ENCODE measurements at places on chromosomes 7 and 10.

GRCh38 chr7:4208086-4208485 is 474.0 kb upstream of the FOXK1 start:
- no peak for DNase-seq

- no peak for DNase-seq
Measured at GRCh38 chr7:22193450-22193983, 163.4 kb downstream of the RAPGEF5 start.

- DNase-seq, result no peak
Measured at GRCh38 chr7:103551016-103551415, 105.0 kb upstream of the SLC26A5 start.

DNA sequence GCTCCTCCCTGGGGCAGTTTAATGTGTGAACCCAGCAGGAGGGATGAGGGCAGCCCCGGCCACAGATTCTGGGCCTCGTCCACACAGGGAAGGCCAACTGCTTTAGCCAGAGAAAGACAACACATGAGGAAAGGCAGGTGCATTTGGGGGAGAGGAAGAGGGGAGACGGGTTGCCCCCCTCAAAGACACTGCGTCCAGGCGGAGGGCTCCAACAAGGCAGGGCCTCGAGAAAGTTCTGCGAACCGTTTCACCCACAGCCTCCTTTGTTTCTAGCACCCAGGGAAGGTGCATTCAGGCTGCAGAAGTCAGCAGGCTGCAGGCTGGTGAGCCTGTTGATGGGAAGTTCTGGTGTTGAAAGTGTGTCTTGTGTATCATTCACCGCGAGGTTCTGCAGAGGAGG is 10.1 kb downstream of the FOXL3 start:
- no peak for DNase-seq

- DNase-seq, result peak; percentile 7
Measured at GRCh38 chr7:28572321-28573058, 160.2 kb downstream of the CREB5 start.

- DNase-seq, result no peak
Measured at GRCh38 chr10:87842220-87842641, 21.1 kb downstream of the KLLN start.

GRCh38 chr10:104630731-104631130 is 10.4 kb upstream of the SORCS3 start:
- no peak for DNase-seq

DNA sequence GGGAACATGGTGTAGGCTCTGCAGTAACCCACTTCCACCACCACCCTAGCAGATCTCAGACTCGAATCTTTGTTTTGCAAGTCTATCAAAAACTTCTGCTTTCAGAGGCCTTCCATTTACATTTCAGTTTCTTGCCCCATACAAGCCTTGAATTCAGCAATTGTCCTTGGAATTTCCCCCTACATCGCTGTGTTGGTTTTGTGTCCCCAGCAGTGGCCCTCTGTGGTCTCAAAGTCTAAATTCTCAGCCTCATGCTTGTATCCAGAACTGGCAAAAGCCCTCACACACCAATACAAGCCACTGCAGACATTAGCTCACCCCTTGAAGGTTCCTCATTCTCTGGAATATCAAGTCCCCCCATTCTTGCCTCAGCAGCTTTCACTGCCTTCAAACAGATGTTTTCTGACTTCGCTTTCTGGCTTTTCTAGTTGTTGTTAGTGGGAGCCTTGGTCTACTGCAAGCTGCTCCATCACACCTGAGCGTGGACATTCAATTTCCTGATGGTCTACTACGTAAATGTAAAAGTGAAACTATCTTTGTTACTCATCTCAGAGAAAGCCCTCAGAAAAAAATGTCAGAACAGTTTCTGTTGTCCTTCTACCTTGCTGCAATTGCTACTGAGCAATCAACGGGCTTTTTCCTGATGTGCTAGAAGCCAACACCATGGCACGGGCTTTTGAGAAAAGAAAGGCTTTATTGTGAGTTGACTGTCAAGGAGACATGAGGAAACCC is 1.8 kb upstream of the NUB1 start:
- no peak for DNase-seq

- no peak for DNase-seq
Measured at GRCh38 chr7:129821476-129821875, 131.3 kb downstream of the UBE2H start.

DNA sequence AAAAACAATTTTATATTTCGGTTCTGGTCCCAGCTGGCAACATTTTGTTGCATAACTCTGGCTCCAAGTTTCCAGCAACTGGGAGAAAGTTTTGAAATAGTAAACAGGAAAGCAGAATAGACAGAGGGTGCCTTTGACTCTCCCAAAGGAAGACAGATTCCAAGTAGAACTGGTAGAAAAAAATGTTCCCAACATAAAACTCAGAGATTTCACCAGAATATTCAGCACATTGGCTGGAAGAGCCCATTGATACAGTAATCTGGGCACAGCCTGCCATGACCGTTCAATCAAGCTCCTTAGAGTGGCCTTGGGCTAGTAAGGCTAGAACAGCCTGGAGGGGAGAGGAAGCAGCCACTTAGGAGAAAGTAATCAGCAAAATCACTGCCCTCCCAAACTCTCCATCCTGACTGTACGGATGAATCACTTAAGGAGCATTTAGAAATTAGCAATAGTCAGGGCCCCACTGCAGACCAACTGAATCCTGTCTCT is 120.4 kb downstream of the CUBN start:
- peak; percentile 93 for DNase-seq

DNA sequence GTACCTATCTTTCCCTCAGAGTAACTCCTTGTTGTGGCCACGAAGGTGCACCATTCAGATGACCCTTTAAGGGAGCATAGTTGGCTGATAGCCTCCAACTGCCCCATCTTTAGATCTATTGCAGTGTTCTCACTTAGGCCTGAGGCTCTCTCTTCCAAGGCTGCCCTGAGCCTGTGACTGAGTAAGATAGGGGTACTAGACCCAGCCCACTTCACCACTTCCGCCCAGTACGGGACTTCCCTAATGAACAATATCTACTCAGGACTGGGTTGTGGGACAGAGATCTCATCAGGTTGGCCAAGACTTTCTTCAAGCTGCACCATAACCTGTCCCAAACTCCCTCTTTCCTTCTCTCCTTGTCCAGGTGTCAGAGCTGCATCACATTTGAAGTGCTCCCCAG is 5.7 kb upstream of the GNAI1 start:
- DNase-seq, result no peak

- DNase-seq, result peak; percentile 40
Measured at GRCh38 chr7:139358541-139359365, 941 bp upstream of the LUC7L2 start.

DNA sequence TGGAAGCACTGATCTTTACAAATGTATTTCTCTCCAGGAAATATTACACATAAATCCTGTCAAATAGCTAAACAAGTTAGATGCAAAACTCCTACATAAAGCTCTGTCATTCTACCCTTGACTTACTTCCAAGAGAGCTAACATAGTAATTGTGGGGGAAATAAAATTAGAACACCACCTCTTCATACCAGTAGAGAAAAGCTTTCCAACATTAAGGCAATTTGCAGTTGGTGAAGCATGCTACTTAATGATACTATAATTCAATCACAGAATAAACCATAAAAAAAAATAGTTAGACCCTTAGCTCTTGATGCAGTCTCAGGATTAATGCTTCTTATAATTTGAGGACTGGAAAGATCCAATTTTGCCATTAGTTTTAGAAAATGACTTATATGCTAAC is 35.2 kb downstream of the SEMA3A start:
- no peak for DNase-seq

DNA sequence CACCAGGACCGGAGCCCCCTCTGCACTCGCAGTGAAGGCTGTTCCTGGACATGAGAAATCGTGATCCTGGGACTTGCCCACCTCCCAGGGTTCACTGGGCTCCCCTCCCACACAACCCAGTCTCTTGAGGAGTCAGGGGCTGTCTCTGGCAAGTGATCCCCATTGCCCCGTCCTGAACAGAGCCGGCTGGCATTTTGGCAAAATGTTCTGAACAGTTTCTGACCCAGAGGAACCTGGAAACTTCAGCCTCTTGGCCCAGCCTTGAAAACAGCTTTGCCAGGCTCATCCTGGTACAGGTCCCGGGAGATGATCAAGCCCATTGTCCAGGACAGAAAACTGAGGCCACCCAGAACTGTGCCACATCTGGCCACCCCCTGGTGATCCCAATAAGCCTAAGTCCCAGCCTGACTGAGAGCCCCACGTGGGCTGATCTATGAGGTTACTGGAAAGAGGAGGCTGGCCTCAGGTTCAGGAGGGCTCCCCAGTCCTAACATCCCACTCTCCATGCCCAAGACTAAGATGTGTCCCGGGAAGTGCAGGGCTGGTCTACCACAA is 115.7 kb downstream of the OAT start:
- DNase-seq, result no peak

GRCh38 chr7:124168616-124169015 is 135.7 kb upstream of the TMEM229A start:
- DNase-seq, result no peak

- DNase-seq, result no peak
Measured at GRCh38 chr7:92626281-92626809, 36.2 kb upstream of the FAM133B start.
